ENCODE measurements at places on chromosomes 16 and 17.
A peak's percentile ranks its signal among the peaks of the same experiment; 100 is the strongest.

DNA sequence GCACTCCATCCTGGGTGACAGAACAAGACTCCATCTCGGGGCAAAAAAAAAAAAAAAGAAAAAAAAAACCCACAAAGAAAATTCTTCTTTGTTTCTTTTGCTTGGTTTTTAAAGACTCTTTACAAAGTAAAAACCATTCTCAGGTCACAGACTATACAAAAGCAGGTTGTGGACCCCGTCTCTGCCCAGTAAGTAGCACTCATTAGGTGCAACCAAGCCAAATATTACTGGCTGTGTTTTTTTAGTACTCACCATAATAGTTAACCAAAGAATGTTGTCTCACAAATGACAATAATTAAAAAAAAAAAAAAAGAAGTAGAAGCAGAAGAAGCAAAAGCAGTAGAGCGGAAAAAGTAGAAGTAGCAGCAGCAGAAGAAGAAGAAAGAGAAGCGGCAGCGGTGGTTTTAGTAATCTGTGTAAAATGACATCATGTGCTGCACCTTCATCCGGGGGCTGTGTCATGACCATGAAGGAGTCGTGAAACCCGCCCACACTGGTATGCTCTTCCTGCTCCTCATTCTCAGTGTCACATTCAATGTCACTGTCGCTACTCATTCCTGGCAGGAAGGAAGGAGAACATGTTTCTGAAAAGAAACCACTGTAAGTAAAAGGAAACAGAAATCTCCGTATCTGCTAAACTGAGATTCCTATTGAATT, 105.4 kb downstream of the TRIM37 start:
- peak; percentile 59 for DNase-seq

GRCh38 chr17:60529806-60530205, 3.8 kb upstream of the APPBP2 start:
- no peak for DNase-seq

DNA sequence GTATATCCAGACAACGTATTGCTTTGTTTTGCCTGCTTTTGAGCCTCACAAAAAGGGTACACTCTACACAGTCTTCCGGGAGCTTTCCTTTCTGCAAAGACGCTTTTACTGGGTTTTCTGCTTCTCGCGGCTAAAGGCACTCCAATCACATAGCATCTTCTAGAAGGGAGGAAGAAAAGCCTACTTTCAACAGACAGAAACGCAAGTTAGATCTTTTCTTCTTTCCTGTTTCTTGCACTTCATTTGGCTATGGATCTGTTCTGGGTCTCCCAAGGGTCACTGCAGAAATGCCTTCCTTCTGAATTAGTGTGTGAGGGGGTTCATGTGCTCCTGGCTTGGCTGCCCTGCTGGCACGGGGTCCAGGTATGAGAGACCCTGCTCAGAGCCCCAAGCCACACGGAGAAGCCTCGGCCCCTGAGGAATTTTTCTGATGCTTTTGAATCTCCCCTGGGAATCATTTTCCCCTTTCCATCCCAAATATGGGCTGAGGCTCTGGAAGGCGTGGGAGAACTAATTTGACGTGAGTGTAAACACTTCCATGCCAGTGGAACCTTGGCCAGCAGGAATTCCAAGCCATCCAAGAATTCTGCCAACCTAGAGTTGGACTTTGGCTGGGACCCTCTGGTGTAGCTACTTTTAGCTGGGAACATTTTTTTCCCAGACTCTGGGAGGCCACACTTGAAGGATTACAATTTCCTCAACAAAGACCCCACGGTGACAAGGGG, 49.6 kb upstream of the NKD1 start:
- no peak for DNase-seq

DNA sequence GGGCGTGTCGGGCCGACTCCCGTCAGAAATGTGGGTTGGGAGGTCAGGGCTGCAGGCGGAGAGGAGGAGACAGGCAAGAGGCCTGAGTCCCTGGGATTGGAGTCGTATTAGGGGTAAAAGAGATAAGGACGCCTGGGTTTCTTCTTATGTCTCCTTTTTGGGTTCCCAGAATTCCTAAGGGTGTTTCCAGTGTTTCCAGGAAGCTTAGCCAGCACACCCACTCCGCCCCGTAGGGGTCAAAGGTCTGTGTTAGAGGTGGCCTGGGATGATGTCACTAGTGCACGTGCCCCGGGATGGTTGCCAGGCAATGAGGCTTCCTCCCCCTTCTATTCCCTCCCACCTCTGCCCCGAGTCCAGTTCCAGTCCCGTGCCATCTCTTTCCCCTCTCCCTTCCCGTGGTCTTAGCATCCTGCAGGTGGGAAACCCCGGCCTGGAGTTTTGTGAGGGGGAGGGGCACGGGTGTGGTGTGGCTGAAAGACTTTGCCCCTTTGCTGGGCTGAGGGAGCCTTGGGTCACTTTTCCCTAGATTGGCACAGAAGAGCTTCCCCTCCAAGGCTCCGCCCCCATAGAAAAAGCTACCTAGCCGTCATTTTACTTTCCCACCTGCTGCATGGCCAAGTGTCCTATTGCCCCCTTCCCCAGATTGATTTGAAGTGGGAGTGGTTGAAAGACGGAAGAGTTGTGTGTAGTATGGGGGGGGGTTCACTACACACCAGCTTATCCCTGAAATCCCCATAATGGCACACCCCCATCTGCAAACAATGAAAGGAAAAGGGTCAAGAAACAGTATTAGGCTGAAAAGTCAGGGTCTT, 2.8 kb downstream of the KDM6B start:
- DNase-seq: peak; percentile 43

- DNase-seq: no peak
Measured at GRCh38 chr16:66846266-66846665, 2.1 kb downstream of the CA7 start.

DNA sequence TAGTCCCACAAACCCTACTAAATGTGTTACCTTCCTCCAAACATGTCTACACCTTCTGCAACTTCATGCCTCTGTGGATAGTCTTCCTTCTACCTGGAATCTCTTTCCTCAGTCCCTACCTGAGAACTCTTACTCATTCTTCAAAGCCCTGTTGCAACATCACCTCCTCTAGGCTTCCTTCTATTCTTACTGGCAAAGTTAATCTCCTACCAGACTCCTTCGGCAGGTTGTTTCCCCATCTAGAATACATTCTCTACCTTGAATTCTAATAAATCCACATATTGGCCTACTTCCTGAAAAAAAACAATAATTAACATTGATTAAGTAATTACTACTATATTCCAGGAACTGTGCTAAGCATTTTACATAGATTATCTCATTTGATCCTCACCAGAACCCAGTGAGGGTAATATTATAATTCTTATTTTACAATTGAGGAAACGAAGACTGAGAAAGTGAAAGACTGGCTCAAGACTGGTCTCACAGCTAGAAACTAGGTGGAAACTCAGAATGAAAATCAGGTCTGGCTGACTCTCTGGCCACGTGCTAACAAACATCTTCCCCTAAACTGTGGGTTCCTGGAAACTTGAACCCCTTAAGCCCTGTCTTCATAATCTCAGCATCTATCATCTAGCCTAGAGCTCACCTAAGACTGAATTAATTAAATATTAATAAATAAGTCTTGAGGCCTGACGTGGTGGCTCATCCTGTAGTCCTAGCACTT, 4.6 kb upstream of the STAT3 start:
- no peak for DNase-seq

- DNase-seq: no peak
Measured at GRCh38 chr17:76333673-76334505, 19.8 kb downstream of the PRPSAP1 start.

- no peak for DNase-seq
Measured at GRCh38 chr17:82172486-82173160, 40.0 kb downstream of the CCDC57 start.

DNA sequence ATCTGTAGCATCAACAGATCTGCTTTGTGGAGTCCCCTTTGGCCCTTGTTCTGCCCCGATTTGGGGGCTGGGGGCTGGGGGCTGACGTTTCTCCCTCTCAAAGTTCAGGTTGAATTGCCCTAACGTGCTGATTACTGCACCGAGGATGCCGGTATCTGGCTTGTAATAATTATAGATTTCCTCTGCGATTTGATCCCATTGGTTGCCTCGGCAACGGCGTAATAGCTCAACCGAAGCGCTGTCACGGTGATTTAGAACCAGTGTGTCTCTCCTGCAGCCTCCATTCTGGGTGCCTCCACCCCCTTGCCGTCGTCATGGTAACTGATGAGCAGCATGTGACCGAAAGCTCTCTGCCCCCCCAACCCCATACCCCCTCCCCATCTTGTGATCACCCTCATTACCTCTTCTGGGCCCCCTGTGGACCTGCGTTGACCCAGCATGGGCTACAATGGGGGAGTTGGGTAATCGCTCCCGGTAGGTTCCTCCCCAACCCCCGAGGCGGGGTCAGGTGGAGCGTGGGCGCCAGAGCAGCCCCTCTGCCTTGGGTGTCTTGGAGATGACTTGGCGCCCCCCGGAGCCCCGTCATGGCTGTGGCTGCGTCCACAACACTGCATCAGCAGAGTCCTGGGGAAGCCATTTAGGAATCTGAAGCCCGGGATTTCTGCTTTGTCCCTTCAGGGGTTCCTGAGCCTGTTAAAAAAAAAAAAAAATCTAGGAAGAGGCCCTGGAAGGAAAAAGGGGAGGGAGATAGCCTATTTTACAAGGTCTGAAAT, 38.4 kb downstream of the ABAT start:
- no peak for DNase-seq

- DNase-seq: no peak
Measured at GRCh38 chr17:5783851-5784250, 199.5 kb upstream of the NLRP1 start.

DNA sequence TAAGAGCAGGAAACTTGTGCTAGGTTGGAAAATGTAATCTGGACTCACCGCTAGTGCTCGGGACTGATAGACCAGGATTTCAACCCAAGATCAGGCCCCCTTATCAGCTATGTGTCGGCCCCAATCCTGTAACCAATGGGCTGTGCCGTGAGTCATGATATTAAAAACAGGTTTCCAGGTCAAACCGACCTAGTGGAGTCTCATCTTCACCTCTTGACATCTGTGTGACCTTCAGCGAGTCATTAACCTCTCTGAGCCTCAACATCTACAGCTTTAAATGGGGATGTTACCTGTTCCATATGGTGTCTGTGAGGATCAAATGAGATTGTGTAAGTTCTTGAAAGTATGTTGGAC, 512 bp downstream of the PMM2 start:
- peak; percentile 3 for DNase-seq

- no peak for DNase-seq
Measured at GRCh38 chr17:27555339-27555738, 75.6 kb upstream of the LGALS9 start.

DNA sequence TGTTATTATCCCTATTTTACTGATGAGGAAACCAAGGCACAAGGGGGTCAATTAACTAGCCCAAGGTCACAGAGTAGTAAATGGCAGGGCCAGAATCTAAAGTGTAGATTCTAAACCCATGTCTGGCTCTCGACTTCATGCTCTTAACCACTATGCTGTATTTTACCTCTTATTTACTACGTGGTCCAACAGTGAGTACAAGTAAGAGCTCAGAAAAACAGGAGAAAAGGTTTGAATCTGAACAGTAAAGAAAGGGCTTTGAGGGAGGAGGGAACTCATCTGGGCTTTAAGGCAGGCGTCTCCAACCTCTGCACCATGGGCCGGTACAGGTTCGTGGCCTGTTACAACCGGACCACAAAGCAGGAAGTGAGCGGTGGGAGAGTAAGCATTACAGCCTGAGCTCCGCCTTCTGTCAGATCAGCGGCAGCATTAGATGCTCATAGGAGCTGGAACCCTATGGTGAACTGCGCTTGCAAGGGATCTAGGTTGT, 62.9 kb downstream of the SMURF2 start:
- peak; percentile 19 for DNase-seq

DNA sequence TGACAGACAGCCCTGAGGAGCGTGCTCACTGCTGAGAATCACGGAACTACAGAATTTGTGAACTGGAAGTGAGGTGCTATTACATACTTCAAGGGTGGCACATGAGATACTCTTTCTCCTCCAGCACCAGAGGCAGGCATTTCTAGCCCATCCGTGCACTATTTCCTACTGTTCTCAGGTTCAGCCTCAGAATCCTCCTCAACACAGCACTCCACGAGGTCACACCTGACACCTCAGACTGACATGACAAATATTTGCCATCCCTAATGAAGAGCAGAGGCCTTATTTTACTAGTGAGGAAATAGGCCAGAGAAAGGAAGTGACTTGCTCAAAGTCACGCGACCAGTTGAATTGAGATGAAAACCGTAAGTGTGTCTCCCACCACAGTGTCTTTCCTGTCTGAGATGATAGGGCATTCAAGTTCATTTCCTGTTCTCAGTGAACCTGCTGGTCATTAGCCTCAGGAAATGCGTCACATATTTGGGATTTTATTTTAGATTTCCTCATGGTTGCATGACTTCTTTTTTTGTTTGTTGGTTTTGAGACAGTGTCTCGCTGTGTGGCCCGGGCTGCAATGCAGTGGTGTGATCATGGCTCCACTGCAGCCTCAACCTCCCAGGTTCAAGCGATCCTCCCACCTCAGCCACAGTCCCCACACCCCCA, 23.6 kb downstream of the SEZ6 start:
- peak; percentile 15 for DNase-seq

DNA sequence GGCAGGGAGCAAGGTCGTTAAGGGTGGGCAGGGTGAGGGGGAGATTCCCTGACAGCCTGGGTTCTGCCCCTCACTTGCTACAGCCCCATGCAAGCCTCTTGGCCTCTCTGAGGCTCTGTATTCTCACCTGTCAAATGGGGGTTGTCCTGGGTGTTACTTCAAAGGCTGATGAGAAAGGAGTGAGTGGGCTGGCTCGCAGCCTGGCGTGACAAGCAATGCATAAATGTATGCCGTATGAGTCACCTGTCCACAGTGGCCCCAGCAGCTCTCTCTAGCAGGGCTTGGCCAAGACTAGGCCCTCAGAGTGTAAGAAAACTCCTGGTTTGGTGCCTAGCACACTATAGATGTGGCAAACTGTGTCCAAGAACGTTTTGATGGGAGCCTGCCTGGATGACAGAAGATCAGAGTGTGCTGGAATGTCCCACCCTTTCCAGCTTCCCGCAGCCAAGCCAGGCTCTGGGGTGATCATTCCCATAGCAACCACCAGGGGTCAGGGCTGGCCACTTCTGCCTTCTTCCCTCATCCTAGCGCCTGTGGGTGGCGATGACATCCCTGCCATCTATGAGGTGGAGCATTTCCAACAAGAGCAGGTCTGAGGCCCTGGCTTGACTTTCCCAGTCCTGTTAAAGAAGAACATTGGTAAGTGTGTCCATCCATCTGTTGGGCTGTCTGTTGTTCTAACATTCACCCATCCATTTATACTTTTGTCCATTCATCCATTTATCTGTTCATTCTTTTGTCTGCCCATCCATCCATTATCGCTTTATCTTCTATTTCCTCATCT, 37.2 kb upstream of the ADGRG1 start:
- DNase-seq: peak; percentile 52

DNA sequence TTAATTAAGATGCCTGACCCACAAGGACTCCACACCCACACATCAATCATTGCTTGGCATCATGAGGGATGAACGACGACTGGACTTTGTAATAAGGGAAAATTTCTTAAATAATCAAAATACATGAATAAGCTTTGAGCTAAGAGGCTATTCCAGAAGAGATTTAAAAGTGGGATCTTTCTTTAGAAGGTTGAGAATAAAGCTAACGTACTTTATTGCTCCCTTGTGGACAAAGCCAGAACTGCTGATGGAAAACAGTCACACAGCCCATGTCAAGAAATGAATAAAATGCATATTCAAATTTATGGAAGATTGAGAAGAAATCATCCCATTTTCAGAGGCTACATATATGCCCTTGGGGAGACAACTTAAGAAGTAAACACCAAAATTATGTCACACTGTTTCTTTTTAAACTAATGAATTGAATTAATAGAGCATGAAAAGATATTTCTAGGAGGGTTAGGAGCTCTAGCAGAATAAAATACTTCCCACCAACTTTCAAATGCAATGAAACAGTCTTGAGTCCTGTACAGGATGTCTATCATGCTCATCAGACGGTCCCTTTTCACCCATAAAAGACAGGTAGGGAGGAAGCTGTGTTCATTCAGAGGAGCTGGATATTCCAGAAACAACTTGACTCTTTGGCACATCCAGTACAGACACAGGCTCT, 60.2 kb upstream of the PHOSPHO1 start:
- DNase-seq: no peak
